NCI-H460 (cell line): ENCODE measurements at places on chromosomes 4 and X. TPM values are rescaled to one million over a fixed set of nuclear protein-coding genes. Genes with fewer than 3 reads are reported as not detected.

UTP3 gene
- total RNA-seq = 13.3 and 14.8 TPM in 2 replicates

FAT4 gene
- 11.6 and 12.3 TPM in 2 replicates for total RNA-seq

SOWAHB gene
- not detected in 2 replicates for total RNA-seq

CTAG1A gene
- total RNA-seq = not detected in 2 replicates

PNCK gene
- total RNA-seq = 0.42 and 0.69 TPM in 2 replicates

PORCN gene
- 12.0 and 13.9 TPM in 2 replicates for total RNA-seq
